Vagina (tissue), 2 donors: ENCODE measurements at places on chromosomes 16 and 17.

DNA sequence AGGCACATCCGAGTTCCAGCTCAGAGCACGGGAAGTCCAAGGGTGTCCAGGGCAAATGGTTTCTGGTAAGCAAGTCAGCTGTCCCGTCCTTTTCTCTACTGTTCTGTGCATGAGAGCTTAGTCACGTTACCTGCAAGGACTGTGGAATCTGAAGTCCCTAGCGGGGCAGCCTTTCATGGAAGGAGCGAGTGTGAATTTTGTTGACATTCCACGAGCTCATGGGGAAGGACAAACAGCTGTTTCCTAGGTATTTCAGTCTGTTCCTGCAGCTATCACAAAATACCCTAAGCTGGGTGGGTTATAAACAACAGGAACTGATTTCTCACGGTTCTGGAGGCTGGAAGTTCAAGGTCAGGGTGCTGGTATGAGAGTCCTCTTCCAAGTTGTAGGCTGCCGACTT lies 109.2 kb downstream of the SDR42E1 start:
- no peak for DNase-seq

GRCh38 chr16:30136971-30137605 lies 14.1 kb upstream of the MAPK3 start:
- DNase-seq: no peak

GRCh38 chr17:50956750-50957523 lies 90.8 kb upstream of the TOB1 start:
- no peak for DNase-seq

GRCh38 chr16:9650284-9650683 lies 531.9 kb downstream of the GRIN2A start:
- DNase-seq: no peak

GRCh38 chr16:67942200-67942509 lies 1.8 kb downstream of the LCAT start:
- no peak for DNase-seq

- no peak for DNase-seq
These were observed 22.0 kb downstream of the TMEM132E start for GRCh38 chr17:34601416-34601815.
